ENCODE measurements at places on chromosomes 6 and 20.

DNA sequence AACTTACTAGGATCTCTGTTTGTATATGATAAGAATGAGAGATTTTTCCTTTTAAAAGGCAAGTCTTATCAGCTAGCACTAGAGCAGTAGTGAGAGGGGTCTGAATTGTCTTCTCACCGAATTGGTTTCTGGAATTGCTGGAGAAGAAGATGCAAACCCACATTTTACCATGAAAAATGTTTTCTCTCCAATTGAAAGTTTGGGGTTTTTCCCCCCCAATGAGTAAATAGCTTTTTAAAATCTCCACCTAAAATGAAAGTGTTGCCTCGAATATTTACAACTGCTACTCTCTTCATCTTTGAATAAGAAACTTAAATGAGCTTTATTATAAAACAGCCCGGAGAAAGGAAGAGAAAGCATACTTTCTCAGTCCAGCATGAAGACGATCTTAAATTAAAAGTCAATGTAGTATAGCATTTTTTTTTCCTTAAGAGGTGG lies 1.8 kb downstream of the TCF21 start:
- no peak for DNase-seq

GRCh38 chr20:51127713-51128112 lies 104.8 kb upstream of the KCNG1 start:
- no peak for DNase-seq

DNA sequence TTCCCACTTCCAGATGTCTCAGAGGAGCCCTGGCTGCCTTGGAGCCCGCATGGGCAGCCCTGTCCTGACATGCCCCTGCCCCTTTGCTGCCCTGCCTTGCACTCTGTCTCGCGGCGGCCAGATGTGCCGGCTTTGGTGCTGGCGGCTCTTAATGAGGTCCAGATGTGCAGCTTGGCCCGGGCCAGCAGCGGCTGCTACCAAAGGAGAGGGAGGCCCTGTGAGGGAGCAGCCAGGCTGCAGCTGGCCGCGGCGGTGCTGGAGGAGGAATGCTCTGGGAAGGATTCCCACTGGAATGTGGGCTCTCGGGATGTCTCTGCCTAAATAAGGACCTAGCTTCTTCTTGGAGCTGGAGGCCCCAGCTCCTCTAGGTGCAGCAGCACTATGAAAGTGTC lies 72.4 kb downstream of the FGD2 start:
- DNase-seq, result no peak

- no peak for DNase-seq
Measured at GRCh38 chr20:1125277-1125676, 6.9 kb downstream of the PSMF1 start.

- peak; percentile 52 for DNase-seq
Measured at GRCh38 chr6:6590530-6590929, 2.0 kb downstream of the LY86 start.

GRCh38 chr20:38726804-38727606 lies 2.7 kb downstream of the SLC32A1 start:
- DNase-seq, result no peak

DNA sequence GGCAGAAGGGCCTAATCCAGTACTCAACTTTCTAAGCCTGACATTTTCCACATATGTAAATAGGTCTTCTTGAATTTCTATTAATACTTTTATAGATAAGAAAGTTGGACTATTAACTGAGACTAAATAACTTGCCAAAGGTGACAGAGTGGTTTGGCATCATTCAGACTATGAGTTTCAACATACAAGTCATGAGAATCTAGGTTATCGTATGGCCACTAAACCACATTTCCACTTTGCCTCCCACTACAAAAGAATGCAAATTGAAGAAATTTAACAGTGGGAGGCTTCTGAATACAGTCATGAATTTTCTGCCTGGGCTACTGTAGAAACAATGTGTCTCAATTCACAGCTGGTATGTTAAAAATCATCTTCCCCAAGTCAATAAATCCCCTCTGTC lies 531.0 kb upstream of the AGPAT4 start:
- DNase-seq, result no peak

- DNase-seq, result no peak
Measured at GRCh38 chr6:54719633-54720032, 126.9 kb upstream of the FAM83B start.

DNA sequence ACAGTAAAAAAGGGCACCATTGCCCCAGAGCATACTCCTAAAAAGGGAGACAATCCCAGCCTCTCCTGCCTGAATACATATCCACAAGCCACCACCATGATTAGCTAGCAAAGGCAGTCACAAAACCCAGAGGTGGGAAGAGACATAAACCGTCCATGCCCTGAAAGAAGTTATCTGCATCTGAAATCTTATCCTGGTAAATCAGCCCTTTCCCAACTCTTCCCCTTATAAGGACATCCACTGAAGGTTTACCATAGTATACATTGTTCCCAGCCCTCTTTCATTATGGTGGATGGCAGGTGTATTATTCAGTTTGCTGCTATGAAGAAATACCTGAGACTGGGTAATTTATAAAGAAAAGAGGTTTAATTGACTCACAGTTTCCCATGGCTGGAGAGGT lies 95.2 kb downstream of the TBC1D7 start:
- DNase-seq, result no peak

GRCh38 chr6:1202201-1202600 lies 109.7 kb upstream of the FOXQ1 start:
- DNase-seq, result no peak

DNA sequence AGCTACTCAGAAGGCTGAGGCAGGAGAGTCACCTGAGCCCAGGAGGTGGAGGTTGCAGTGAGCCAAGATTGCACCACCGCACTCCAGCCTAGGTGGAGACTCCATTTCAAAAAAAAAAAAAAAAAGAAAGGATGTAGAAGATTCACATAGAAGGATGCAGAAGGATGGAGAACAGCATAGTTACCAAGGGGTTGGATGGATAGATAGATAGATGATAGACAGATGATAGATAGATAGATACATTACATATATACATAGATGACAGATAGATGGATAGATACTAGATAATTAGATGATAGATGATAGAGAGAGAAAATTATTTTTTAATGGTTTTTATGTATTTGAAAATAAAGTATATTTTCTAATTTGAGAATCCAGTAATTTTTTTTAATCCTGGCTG lies 160.7 kb upstream of the ARID1B start:
- no peak for DNase-seq

DNA sequence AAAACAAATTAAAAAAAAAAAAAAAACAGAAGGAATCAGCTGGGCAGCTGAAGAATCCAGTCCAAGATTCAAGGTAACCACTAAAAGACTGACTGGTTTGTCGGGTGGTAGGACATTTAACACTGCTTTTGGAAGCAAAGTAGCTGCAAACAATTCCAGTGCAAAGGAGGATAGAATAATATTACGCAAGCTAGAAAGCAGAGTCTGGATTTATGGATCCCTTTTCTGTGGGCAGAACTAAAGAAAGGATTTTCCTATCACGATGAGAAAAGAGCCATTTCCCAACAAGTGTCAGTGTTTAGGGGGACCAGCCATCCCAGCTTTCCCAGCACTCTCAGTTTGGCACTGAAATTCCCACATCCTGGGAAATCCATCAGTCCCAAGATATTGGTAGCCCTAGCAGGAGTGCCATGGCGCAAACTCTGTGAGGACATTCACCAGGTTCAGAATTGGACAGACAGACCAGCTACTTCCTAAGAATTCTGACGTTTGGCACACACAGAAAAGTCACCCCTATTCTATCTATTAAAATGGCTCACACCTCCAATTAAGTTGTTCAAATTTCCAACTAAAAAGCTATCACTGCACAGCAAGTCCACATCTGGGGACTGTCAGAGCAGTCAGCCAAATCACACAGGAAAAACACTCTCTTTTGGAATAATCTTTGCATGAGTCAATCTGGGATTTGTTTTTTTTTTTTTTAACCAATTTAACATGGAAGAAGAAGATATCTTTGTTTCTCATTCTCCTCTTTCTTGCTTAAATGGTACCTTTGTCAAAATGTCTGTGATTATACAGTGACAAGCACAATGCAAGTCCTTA lies 356.8 kb upstream of the ARID1B start:
- no peak for DNase-seq

DNA sequence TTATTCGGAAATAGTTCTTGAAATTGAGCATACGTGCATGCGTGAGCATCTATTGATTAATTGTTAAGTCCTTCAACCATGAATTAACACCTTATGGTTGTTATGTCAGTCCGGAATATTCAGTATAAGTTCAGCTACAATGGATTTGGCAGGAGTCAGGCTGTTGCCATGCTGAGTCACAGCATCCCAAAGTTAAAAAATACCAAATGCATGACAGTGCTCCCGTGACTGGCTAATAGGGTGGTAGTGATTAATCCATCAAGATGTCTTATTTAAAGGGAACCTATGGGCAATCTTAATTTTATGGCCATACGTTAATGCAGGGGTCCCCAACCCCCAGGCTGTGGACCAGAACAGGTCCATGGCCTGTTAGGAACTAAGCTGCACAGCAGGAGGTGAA lies 10.5 kb downstream of the RAE1 start:
- no peak for DNase-seq

GRCh38 chr6:80633412-80633811 lies 526.9 kb downstream of the BCKDHB start:
- DNase-seq, result no peak

DNA sequence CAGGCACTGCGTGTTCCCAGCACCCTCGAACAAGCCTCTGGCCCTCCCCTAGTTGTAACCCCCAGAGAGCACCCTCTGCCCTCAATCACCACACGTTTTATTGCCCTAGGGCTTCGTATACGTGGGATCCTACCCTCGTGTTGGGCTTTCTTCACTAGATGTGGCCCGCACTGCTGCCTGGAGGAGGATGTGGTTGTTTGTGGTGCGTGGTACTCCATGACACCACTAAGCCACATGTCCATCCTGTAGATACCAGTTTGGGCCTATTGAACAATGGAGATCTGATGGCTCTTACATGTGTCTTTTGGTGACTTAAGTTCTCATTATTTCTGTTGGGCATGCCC lies 17.0 kb downstream of the SLC2A4RG start:
- peak; percentile 73 for DNase-seq

DNA sequence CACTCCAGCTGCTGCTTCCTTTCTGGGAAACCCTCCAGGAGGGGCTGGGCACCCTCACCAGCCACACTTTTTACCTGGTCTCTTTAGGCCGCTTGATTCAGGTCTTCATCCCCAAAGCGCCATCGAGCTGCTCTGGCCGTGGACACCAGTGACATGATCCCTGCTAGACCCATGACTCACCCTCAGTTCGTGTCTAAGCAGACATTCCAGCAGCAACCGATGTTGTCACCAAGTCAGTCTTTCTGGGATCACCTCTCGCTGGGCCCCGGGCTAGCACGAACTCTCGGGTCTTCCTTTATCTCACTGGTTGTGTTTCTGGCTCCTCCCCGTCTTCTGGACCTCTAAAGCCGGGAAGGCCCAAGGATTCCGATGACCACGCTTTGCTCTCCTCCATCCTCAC lies 43.0 kb upstream of the GPR31 start:
- DNase-seq, result no peak

GRCh38 chr20:49167811-49168507 lies 20.2 kb downstream of the STAU1 start:
- DNase-seq, result no peak

DNA sequence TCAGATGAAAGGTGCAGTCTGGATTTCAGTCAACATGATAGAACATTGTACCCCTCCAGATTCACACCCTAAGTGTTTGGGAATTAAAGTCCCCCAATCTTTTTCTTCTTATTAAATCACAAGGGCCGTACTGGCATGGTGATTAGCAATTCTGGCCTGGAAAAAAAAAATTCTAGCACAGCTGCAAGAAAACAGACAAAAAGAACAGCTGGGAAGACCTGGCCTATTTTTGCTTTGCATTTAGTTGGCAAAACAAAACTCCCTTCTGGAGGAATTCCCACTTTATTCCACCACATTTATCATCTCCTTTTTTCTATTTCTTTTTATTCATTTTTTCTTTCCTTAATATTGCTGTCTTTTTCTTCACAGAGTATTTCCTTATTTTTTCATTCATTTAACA lies 39.8 kb upstream of the AKAP12 start:
- DNase-seq, result no peak

DNA sequence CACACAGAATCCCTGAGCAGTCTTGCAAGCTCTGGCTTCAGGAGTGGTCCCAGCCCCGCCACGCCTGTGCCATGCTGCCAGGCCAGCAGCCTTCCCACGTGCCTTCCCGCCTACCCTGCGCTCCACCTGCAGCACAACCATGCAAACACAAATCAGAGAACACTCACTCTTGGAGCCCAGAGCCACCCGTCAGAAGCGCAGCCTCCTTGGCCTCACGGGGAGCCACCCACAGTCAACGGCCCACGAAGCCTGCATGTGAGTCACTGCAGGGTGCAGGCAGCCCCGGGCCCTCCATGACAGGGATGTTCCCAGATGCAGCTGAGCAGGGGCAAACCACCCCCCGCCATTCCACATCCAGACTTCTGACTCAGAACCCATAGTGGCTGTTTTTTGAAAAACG lies 217.0 kb downstream of the DLL1 start:
- DNase-seq, result peak; percentile 66

DNA sequence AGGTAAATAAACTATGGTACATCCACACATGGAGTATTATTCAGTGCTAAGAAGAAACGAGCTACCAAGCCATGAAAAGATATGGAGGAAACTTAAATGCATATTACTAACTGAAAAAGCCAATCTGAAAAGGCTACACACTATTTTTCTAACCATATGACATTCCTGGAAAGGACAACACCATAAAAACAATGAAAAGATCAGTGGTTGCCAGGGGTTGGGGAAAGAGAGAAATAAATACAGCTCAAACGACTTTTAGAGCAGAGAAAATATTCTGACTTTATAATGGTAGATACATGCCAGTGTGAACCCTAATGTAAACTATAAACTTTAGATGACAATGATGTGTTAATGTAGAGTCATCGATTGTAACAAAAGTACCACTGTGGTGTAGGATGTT lies 225.9 kb upstream of the BTBD3 start:
- DNase-seq, result no peak

- DNase-seq, result no peak
Measured at GRCh38 chr6:101013612-101014195, 132.6 kb upstream of the ASCC3 start.

DNA sequence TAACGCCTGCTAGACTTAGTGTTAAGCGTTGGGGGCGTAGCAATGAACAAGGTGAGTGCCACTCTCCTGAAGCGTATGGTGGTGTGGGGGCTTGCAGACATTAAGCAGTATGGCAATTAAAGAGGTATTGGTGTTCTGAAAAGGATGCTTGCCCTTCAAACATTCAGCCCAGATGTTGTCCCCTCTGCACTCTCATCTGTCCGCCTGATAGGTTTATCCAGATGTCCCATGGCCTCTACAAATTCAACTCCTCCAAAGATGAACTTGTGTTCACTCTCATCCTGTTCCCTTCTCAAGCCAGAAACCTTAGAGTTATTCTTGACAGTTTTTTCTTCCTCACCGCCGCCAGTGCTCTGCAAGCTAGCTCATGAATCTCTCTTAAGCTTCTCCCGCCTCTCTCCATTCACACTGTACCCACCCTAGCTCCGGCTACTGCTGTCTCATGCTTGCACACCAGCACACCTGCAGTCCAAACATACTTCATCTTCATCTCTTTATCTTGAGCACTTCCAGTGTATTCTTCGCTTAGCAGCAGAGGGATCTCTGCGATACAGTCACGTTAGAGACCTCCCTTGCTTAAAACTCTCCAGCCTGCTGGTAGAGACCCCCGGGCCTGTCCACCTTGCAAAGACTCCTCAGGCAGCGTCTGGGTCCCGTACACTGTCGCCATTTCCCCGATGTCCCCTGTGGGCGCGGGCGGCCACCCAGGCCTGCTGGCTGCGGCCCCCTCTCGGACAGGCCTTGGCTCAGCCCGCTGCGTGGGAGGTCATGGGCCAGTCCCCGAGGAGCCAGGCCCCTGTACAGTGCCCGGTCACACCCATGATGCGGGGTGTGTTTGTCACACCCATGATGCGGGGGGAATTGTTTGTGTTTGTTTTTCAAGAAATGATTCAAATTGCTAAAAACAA lies 962 bp downstream of the DDX27 start:
- DNase-seq, result no peak
